ENCODE measurements at places on chromosomes 2 and 18.
A peak's percentile ranks its signal among the peaks of the same experiment; 100 is the strongest.

GRCh38 chr2:182319556-182320505 lies 107.0 kb downstream of the PDE1A start:
- no peak for DNase-seq

DNA sequence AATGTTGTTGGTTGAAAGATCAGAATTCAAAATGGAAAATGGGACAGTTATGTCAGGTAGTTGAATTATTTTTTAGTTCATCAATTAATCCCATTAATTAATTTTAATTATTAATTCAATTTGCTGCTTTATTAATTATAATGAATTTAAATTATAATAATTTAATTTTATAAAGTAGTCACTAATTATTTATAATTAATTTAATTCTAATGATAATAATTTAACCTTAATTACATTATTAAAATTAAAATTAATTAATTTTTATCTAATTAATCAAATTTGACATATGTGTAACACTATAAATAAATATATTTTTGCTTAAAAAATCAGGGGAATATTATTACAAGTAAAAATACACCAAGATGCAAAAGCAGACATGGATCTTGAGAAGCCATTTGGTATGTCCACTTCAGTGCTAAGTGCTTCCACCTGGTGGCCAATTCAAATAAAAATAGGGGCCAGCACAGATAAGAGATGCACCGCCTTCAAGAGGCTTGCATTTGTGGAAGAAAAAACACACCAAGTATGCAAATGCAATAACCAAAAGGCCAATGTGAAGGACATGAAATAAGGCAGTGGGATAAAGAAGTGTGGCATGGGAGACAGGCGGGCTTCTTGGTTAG lies 73.2 kb downstream of the MBP start:
- DNase-seq, result peak; percentile 19

DNA sequence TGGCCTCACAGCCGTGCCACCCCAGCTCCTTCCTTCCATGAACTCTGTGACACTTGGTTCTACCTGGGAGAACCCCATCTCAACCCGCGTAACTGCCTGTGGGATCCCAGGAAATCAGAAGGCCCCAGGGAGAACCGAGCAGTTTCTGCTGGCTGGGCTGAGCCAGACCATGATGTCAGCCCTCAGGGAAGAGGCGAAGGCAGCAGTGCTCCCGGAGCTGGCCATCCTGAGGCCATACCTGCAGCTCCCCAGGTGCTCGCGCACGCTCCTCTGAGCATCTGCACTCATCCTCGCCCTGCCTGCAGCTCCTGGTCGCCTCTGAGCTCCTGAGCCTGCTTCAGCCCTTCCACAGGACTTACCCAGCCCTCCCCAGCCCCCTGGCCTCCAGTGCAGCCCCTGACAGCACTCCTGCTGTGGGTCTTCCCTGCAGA lies 186.1 kb downstream of the SEPTIN10 start:
- DNase-seq, result no peak

DNA sequence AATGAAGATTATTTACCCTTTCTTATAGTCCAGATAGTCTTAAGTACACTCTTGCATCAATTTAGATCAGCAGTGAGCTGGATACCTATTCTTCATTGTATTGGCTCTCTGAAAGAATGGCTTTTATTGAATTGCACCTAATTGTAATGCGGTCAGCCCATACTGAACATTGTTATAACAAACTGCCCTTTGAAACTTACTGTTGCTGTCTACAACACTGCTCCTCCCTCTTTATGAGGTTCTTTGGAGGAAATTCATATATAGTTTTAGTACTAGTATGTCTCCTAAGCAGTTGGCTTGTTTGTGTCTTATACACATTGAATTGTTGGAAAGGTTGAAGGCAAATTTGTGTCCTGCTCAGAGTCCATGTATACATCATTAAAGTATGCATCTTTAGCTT lies 66.5 kb upstream of the UGP2 start:
- DNase-seq, result no peak

DNA sequence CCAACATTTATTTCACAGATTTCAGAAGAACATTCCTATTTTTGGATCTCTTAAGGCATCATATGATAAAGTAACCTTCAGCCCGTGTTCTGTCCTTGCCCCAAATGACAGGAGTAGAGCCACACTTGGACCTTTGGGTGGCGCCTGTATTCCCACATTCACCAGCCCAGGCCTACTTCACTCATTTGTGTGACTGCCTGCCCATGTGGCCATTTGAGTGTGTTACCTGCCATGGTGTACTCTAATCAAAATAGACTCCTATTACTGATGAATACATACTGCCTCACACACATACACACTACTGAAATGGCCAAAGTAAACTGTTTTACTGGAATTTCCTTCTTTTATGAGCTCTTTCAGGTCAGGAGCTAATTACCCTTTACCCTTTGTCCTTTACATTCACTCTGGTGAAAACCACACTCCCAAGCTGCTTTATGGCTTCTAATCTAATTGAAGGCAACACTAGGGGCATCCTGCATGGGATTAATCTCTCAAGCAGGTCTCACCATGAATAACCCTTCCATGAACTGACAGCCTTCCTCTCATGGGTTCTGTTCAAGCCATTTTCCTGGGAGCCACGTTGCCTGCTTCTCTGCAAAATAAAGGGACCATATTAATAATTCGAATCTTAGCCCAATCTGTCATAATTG lies 271.0 kb upstream of the GALNT5 start:
- no peak for DNase-seq

DNA sequence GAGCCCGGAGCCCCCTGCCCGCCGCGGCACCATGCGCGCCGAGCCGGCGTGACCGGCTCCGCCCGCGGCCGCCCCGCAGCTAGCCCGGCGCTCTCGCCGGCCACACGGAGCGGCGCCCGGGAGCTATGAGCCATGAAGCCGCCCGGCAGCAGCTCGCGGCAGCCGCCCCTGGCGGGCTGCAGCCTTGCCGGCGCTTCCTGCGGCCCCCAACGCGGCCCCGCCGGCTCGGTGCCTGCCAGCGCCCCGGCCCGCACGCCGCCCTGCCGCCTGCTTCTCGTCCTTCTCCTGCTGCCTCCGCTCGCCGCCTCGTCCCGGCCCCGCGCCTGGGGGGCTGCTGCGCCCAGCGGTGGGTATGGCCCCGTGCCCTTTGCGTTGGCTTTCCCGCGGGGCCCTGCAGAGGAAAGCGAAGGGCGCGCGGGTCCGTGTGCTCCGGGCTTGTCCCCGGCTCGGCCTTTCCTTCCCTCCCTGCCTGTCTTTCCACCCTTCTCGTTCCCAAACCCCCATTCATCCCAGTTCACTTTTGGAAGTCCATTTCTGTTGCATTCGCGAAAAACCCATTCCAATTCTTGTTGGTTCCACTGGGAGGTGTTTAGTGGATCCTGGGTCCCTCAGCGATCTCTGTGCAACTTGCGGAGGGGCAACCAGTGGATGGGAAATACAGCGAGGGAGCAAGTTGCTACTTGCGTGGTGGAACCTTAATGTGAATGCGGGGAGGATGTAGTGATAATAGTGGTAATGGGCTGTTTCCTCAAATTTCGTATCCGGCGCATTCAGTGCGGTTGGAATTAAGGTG lies 599 bp downstream of the ADAM23 start:
- peak; percentile 34 for DNase-seq

DNA sequence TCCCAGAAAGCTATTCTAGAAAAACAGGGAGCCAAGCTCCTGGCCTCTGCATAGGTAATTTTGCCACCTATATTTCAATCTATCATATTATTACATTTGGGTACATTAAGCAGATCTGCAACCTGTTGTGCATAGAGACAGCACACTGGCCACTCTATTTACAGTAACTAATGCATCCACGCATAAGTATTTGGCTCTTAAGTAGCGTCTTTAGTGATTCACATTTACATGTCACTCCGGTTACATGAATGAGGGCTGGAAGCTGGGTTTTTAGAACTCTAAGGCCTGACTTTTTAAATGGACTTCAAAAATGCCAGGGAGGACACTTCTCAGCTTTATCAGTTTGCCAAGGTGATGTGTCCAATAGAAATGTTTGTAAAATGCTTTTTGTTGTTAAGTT lies 97.7 kb downstream of the NYAP2 start:
- no peak for DNase-seq

DNA sequence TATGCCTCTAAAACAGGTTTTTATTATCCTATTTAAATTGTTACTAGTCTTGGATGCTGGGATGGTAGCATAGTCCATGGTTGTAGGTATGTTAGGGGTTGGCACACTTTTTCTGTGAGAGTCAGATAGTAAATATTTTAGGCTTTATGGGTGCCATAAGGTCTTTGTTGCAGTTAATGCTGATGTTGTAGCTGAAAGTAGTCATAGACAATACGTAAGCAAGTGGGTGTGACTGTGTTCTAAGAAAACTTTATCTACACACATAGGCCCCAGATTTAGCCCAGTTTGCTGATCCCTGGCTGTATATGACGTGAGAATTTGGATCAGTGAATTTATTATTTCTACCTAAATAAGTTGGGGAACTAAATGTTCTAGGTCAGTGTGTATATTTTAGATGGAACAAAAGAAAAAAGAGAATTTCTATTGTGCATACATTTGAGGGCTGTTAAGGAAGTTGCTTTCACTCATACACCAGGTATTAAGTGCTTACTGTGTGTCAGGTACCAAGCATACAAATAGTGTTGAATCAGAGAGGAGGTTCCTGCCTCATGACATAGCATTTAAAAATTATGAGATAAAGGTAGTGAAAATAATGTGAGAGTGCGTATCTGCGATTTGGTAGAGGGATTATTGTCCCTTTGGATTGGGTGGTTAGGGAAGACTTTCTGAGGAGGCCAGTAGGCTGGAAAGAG lies 39.4 kb downstream of the AGFG1 start:
- DNase-seq, result no peak

DNA sequence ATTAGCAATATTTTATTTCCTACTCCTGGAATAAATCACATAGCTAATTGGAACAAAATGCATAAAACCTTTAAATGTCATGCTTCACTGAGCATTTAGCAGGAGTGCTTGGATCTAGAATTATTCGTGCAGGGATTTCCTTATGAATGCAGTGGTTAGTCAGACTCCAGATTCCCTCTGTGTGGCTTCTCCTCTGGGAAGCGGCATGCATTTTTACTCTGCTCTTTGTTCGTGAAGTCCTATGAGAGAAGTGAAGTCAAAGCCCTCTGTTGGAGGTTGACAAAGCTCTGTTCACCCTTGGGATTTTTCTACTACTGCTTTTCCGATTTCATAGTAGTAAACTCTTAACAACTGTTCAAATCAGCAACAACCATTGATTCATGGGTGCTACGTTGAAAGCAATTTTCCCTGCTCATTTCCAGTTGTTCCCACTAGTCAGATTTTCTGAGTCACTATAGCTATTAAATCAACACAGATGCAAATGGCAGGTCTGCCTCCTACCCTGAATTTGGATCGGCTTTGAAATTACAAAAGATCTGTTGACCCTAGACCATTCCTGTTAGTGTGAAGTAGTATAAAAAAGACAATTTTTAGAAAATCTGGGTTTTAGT lies 461.7 kb downstream of the STK39 start:
- DNase-seq, result no peak

GRCh38 chr2:63856303-63856603 lies 14.6 kb downstream of the UGP2 start:
- no peak for DNase-seq

DNA sequence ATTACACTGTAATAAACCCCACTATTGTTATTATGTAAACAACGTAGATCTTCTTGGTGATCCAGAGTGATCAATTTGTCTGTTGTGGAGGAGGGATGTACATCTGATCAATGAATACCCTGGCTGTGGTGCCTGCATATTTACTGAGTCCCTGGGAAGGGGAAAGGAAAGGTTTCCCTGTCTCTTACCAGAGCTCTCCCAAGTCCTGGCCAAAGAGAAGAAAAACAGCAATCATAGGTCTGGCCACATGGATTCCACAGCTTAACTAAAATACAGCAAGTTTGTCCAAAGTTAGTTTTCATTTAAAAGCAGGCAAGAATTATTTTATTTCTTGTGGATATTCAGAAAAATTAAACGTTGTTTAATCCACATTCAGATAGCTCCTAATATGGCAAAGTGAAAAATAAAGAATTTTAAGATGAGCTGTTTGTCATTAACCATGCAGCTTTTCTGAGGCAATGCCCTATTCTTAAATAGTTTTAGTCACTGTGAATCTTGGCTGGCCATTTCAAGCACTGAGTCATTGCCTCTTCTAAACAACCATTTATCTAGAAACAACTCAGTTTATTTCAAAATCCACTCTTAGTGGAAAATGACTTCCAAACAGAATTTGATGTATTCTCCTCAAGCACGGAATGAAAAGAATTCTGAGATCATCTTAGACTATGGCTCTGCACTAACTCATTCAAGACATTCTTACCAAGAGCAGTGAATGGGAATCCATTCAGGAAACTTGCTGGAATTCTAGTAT lies 1004.4 kb upstream of the CDH2 start:
- DNase-seq, result no peak

DNA sequence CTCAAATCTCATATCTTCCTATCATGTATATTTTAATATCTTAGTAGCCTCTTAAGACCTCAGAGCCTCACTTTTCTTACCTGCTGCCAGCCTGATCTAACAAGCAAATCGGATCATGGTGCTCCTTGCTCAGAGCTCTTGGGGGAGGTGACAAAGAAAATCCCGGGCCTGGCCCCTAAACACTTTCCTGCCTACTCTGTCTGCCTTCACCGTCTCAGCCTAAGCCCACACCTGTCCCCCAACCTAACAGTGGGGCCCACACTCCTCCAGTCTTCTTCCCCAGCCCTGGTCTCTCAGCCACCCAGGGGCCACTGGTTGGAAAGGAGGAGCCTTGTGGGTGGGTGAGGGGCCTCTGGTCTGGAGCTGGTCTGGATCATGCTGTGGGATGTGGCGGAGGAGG lies 207.3 kb downstream of the HAUS1 start:
- DNase-seq, result no peak

- peak; percentile 46 for DNase-seq
These were observed 112.2 kb upstream of the TTC39C start for GRCh38 chr18:23902396-23902795.

- no peak for DNase-seq
These were observed 58.3 kb downstream of the CIB4 start for GRCh38 chr2:26582890-26583289.

- DNase-seq, result peak; percentile 97
These were observed at the start of gene SERPINB5 for GRCh38 chr18:63476668-63477067. SERPINB5 (plus strand) TSS chr18:63476958; CDS start chr18:63484429, 7,471 bp downstream.

GRCh38 chr2:126616606-126617069 lies 39.3 kb upstream of the GYPC start:
- DNase-seq, result no peak
